ENCODE measurements at places on chromosomes 4 and X.

DNA sequence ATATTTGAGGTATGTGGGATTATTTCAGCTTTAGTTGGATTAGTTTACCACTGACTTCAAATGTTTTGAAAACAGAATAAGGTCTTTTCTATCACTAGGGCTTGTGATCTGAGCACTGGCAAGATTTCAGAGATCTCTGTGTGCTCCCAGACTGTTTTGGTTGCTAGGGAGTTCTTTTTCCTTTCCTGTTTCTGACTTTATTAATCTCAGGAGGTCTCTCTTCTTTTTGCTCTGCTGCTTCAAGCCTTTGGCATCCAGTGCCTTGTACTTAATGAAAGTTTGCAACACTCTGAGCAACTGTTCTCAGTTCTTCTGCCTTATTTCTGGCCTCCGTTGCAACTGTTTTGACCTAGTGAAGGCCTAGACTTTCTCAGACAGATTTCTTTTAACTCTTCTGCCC lies 32.1 kb upstream of the PAQR3 start:
- no peak for DNase-seq

- no peak for DNase-seq
Measured at GRCh38 chr4:109826719-109827118, 1.1 kb upstream of the RRH start.

GRCh38 chrX:133434197-133434820 lies 19.0 kb upstream of the GPC4 start:
- DNase-seq, result no peak

GRCh38 chr4:173934201-173934600 lies 349.3 kb downstream of the FBXO8 start:
- no peak for DNase-seq

DNA sequence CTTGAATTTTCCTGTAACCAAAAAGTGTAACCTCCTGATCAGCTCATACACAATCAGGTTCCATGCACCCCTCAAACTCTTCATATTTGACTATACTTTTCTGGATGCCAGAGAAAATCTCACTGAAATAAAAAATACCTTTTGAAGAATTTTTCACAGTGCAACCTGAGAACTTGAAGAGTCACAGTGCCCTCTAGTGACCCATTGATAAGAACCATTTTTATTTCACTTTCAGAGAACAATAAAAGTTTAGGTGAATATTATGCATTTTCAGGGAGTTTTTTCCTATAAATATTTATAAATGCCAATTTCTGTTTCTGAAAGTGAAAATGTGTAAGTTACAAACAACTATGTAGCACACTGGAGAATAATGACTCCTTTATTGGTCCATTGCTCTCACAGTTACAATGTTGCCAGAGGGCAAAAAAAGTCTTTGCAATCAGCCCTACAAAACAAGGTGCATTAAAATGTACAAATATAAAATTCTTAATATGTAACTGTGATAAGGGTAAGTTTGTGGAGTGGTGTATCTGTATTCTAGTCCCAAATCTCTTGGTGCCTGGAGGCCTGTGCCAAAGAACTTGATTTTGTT lies 153.6 kb upstream of the INTU start:
- no peak for DNase-seq

GRCh38 chr4:106079616-106080015 lies 184.3 kb downstream of the NPNT start:
- DNase-seq, result no peak

- DNase-seq, result no peak
Measured at GRCh38 chr4:10619855-10620254, 64.7 kb downstream of the CLNK start.

DNA sequence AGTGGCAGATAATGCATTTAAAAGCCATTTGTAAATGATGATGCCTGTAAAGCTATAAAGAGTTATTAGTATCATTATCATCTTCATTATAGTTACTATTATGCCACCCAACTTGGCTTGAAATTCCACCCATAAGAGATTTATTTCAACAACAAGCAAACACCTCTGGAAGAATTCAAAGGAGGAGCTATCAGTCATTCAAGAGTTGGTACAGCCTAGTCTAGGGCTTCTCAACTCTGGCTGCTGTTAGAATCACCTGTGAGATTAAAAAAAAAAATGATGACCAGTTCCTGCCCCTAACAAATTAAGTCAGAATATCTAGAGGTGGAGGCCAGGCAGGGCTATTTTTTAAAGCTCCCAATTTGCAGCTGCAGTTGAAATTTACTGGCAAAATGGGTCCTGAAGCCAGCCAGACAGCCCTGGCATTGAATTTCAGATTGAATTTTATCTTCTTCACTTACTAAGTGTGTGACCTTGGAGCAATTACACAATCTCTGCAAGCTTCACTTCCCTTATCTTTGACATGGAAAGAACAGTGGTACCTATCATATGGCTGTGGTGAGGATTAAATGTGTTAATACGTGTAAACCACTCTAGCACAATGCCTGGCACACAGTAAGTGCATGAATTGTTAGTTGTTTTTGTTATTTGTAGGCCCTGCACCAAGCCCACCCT lies 52.9 kb upstream of the EDA start:
- no peak for DNase-seq

DNA sequence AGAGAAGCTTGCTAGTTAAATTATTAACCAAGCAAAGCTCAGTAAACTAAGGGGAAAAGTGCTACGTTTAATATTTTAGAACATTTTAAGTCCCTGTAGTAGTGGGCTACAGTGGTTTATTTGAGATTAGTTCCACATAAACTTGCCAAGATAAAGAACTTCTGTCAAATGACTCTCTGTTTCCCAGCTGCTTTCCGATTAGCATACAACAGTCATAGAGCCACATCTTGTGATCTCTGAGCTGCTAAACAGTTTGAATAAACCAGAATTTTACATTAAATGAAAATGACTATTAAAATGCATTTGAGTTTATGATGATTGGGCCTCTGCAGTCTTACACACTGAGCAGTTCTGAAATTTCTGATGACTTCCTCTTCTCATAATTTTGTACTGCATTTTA lies 568.5 kb downstream of the IQCM start:
- DNase-seq, result no peak

- no peak for DNase-seq
Measured at GRCh38 chr4:165992283-165992682, 119.2 kb downstream of the TLL1 start.

DNA sequence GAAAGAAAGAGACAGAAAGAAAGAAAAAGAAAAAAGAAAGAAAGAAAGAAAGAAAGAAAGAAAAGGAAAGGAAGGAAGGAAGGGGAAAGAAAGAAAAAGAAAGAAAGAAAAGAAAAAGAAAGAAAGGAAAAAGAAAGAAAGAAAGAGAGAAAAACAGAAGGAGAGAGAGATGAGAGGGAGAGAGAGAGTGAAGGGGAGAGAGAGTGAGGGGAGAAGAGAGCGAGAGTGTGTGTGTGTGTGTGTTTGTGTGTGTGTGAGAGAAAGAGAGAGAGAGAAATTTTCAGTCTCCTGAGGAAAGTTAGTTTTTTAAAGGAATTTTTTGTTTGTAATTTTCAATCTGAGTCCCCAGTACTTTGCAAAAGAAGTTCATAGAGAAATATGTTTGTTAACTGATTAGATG lies 504.1 kb upstream of the POU3F4 start:
- no peak for DNase-seq

DNA sequence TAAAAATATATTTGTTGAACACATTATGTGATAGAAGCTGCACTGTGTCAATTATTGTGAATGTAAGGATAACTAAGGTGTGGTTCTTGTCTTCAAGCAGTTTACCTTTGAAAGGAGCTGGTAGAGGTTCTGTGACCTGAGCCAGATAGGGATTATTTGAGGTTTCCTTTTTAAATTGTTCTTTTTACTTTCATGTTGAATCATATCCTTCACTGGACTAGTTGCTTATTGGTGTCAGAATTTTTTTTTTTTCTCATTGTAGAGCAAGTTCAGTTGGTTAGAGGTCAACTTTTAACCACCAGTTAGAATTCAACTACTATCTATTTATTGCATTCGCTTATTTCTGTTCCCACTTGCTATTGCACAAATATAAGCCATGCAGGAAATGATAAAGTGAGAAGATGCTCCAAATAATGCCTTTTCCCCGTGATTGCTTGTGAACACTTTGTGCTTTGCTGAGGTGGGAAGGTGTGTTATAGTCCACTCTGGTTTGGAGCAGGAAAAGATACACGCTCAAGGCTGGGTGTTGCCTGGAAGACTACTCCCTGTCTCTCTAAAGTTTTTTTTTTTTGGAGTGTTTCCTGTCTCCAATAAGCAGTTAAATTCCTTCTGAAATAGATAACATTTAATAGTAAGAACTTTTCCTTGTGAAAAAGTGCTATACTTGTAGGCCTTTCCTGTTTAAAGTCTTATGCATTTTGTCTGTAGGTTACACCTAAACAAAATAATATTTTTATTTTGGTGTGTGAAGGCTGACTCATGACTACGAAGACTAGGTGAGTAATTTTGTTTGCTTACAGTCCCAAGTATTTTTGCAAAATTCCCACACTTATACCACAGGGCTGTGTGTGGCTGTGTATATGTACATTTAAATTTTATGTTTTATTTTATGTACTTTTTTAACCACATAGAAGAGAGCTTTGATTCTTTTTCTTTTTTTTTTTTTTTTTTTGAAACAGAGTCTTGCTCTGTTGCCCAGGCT lies 83.8 kb upstream of the LCORL start:
- DNase-seq, result no peak

DNA sequence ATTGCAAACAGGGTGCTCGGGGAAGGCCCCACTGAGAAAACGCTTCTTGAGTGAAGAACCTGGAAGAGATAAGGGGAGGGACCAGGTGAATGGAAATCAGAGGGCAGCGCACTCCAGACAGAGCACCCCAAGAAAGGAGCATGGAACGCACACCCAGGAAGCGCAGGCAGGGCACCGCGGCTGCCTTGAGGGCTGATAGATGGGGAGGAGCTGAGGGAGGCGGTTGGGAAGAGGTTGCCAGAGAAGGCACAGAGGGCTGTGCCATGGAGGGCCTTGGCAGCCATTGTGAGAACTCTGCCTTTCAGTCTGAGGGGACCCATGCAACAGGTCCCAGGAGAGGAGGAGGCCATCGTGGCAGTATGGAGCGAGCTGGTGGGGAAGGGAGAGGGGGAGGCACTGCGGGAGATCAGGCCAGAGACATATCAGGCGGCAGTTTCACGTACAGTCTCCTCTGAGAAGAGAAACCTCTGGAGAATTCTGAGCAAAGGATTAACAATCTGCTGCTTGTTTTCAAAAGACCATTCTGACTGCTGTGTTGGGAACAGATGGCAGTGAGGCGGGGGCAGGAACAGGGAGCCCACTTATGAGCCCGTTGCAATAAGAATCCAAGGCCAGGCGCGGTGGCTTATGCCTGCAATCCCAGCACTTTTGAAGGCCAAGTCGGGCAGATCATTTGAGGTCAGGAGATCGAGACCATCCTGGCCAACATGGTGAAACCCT lies 83.7 kb downstream of the PCYT1B start:
- no peak for DNase-seq

DNA sequence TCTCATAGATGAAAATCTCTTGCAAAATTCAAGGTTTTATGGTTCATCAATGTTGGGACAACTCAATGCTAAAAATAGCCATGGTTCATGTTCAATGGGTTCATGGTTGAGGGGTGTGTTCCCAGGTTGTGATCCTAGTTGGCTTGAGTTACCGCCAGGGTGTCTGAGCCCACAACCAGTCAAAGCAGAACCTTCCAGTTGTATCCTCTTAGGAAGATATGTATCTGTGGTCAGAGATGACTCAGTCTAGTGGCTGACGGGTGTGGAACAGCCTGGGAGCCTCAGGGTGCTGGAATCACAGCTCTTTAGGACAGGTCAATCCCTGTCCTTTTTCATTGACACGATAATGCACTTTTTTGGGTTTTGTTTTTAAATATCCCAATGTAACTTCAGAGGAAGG lies 192.3 kb upstream of the NR3C2 start:
- no peak for DNase-seq

GRCh38 chrX:11890836-11891514 lies 132.9 kb downstream of the MSL3 start:
- DNase-seq, result no peak

GRCh38 chr4:72286185-72286584 lies 254.4 kb downstream of the NPFFR2 start:
- no peak for DNase-seq

- DNase-seq, result no peak
Measured at GRCh38 chr4:168188754-168189153, 96.4 kb downstream of the ANXA10 start.

- DNase-seq, result no peak
Measured at GRCh38 chr4:8472689-8473197, 32.2 kb downstream of the TRMT44 start.

GRCh38 chr4:141248029-141248428 lies 27.3 kb downstream of the ZNF330 start:
- DNase-seq, result no peak

DNA sequence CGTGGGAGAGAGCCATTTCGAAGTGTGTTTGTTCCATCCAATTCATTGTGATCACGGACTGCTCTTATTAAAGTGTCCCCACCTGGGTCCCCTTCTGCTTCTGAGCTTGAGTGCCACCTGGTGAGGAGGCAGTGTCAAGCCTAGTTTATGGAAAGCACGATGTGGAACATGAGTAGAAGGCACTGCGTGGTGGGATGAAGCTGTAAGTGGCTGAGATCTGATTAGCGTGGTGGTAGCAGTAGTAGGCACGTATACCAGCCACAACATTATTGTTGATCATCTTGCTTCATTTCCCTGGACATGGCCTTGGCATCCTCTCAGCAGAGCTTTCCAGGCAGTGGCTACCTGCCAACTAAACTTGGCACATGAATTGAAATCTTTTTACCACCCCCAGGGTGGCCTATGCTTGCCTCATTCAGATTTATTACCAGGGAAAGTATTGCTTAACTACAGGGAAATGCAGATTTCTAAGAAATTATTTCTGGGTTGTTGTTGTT lies 46.4 kb downstream of the GPAT3 start:
- DNase-seq, result no peak

- no peak for DNase-seq
Measured at GRCh38 chrX:110208092-110208491, 109.8 kb downstream of the AMMECR1 start.

GRCh38 chr4:180465364-180465763 lies 1777.8 kb upstream of the TENM3 start:
- DNase-seq, result no peak

DNA sequence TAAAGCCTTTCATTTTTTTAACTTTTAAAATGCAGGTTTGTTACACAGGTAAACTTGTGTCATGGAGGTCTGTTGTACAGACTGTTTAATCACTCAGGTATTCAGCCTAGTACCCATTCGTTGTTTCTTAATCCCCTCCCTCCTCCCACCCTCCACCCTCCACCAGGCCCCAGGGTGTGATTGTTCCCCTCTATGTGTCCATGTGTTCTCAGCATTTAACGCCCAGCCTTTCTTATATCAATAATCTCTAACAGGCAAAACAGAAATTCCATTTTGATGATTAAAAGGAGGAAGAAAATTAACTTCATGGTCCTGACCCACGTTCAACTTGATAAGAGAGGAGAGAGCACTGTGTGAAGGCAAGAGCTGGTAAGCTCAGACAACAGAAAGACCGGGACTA lies 75.1 kb downstream of the TSPAN5 start:
- DNase-seq, result no peak

GRCh38 chrX:153869473-153870287 lies 16.3 kb downstream of the L1CAM start:
- DNase-seq, result no peak

DNA sequence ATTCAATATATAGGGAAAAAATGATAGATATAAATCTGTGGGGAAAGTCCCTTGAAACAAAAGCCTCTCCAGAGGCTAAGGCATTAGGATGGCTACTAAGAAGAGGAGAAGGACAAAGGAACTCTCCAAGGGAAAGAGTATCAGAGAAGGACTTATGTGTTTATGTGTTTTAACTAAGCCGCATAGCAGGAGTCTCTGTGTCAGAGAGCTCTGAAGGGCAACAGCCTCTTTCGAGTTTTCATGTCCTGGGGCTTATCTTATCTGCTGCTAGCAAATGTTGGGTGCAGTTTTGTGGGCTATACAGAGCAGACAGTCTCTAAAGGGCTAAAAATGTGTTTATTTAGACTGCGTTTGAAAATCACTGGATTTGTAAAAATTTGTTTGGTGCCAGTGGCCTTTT lies 1145.6 kb upstream of the DIAPH2 start:
- DNase-seq, result no peak
